ENCODE measurements at places on chromosomes 11 and 22.
A peak's percentile ranks its signal among the peaks of the same experiment; 100 is the strongest.

- DNase-seq, result no peak
Observed at GRCh38 chr11:32279672-32280071, 155.7 kb downstream of the WT1 start.

GRCh38 chr11:123308077-123308476 lies 113.0 kb upstream of the CLMP start:
- no peak for DNase-seq

DNA sequence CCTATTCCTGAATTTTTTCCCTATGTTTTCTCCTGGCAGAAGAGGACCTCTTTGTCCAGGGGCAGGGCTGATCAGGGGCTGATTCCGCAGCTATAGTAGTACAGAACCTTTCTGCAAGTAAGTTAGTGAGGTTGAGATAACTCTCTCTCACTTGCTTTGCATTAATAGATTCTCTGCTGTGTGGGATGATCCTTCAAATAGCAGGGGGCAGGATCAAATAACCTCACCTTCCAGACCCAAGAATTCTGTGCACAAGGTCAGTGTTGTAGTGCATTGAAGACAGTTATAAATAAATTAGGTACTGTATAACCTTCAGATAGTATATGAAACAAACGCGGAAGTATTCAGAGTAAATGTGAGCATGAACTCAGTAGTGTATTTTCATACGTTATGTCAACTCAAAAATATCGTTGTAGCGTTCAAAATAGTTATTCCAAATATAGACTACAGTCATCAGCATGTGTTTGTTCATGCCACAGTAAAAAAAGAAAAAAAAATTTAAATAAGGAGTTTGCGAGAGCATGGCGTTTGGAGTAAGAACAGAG lies 278 bp downstream of the MMP26 start:
- no peak for DNase-seq

DNA sequence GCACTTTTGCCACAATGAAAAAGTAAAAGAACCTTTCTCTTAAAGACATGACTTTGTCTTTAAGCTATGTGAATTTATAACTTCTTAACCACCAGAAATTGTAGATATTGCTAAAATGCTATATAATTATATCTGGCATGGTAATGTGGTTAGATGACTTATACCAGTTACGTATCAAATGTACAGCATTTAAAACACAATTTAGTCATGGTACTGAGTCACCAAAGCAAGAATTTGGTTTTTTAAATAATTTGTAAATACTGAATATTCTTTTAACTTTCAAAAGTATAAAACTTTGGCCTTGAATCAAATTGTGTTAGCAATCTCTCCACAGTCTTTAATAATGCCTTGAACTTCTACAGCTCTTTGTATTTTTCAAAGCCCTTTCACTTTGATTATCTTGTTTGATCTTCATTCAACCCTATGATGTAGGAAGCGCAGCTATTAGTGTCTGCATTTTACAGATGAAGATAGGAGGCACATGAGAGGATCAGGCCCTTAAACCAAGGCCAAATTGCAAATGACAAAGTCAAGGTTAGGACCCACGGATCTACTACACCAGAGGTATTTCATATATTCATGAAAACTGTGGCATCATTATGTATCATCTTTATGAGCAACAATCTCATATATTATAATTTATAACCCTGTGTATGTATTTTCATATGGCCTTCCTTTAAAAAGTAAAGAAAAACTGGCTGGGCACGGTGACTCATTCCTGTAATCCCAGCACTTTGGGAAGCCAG lies 4.4 kb upstream of the SYTL2 start:
- DNase-seq, result no peak

DNA sequence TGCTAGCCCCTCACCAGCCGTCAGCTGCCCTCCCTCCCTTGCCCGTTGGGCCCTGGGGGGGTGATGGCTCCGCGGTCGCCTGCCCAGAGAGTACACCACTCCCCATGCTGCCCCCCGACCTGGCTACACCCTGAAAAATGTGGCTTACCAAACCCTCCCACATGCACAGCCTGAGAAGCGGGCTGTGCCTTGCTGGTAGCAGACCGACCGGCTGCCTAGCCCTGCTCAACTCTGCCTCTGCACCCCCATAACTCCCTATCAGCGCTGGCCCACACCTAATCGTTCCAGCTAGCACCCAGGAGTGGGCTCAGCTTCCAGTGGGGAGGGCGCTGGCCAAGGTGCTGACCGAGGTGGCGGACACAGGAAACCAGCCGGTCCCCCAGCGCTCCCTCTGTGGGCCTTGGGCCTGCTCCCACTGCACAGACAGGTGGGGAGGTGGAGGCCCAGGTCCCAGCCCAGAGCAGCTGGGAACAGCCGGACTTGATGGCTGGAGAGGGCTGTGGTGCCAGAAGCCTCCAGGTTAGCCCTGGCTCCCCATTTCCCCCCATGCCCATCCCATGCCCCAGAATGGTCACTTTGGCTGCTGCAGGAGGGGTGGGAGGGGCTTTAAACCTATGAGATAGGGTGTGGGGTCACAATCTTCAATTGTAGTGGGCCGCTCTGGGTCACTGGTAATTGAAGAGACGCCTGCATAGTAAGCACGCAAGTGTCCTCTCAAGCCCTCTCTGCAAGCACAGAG lies 32.1 kb upstream of the PRODH start:
- DNase-seq, result peak; percentile 63

- DNase-seq, result no peak
Observed at GRCh38 chr11:61866231-61866957, 25.0 kb downstream of the FADS3 start.

GRCh38 chr11:21556926-21557325 lies 636.0 kb upstream of the ANO5 start:
- DNase-seq, result no peak

DNA sequence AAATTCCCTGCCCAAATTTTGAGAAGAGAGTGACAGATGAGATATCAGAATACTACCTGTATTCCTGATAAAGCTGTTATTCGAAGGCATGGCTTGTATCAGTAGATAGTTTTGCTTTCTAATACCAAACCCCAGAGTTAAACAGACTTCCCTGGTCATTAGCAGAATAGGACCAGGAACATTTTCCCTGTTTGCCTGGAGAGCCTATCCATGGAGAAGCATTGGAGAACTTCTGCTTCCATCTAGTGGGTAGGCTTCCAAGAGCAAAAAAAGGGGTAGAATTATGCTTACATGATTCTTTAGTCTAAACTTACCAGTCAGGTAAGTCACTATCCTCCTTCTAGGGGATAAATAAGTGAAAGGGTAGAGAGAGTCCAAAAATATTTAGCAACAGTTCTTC lies 14.2 kb downstream of the PDE3B start:
- no peak for DNase-seq

- DNase-seq, result peak; percentile 46
Observed at GRCh38 chr11:72752088-72752914, at the start of gene ARAP1. ARAP1 (minus strand) TSS chr11:72752408; CDS start chr11:72727128, 25,280 bp downstream.

- no peak for DNase-seq
Observed at GRCh38 chr22:36369922-36370791, 17.6 kb downstream of the MYH9 start.

DNA sequence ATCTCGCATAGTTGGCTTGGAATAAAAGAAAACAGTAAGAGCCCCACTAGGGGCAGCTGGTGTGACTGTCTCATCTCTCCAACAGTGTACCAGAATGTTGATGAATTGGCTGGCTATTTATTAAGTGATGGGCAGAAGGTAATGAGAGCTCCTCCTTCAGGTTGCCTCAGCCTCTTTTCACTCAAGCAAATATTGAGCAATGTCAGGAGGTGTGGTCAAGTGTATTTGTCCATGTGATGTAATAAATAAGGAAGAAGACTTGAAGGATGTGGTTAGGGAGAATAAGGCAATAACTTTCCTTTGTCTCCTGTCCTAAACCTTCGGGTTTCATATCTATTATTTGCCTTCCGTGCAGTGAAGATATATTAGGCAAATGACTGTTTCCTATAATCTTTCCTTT lies at the start of gene TCN1:
TCN1 (minus strand) TSS at position 91 of the 400 bp plus-strand sequence; CDS start at position 74, 17 bp downstream.
- no peak for DNase-seq

DNA sequence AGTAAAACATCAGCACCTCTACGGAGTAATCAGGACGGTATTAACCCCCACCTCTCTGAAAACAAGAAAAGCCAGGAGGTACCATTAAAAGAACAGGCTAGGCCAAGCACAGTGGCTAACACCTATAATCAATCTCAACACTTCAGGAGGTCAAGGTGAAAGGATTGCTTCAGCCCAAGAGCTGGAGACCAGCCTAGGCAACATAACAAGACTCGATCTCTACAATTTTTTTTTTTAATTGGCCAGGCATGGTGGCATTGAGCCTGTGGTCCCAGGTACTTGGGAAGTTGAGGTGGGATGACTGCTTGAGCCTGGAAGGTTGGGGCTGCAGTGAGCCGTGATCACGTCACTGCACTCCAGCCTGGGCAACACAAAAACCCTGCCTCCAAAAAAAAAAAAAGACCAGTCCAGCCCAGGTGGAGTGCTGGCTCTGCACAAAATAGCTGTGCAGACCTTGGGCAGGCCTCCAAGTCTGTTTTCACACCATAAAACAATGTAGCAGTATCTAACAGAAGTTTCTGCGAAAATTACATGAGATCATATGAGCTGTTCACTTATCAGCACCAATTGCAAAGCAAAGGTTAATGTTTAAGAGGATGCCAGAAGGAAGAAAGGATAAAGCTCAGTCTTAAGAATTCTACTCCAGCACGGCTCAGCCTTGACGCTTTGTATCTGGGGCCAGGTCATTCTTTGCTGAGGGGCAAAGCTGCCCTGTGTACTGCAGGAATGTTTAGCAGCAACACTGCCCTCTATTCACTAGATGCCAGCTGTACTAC lies 14.8 kb downstream of the CHKA start:
- no peak for DNase-seq

DNA sequence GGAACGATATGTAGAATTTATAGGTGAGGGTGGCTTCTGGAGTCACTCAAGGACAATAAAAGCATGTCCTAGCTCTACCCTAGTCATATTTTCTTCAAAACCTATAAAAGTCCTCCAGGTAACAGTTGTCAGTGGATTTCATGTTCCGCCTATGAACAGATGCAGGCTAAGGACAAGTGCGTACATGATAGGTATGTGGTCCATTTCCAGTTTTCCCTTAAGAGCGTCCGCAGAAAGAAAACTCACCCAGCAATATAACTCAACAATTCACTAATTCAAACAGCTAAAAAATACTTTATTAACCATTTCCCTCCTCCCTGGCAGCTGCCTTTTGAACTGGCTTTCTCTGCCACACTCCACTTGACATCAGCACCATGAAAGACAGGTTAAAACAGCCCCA lies 50.2 kb upstream of the CCDC34 start:
- DNase-seq, result no peak

DNA sequence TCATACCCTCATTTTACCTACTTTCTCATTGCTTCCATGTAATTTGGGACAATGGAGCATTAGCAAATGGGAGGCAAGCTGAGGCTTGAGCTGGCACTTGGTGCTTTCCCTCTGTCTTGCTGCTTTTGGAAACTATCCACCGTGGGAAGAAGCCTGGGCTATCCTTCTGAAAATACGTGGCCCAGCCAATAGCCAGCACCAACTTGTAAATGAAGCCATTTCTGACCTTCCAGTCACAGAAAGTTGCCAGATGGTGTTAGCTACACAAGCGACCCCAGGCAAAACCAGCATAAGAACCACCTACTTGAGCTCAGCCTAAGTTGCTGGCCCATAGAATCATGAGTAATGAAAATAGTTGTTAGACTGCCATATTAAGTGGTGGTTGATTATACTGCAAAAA lies 18.5 kb upstream of the SPON1 start:
- no peak for DNase-seq

DNA sequence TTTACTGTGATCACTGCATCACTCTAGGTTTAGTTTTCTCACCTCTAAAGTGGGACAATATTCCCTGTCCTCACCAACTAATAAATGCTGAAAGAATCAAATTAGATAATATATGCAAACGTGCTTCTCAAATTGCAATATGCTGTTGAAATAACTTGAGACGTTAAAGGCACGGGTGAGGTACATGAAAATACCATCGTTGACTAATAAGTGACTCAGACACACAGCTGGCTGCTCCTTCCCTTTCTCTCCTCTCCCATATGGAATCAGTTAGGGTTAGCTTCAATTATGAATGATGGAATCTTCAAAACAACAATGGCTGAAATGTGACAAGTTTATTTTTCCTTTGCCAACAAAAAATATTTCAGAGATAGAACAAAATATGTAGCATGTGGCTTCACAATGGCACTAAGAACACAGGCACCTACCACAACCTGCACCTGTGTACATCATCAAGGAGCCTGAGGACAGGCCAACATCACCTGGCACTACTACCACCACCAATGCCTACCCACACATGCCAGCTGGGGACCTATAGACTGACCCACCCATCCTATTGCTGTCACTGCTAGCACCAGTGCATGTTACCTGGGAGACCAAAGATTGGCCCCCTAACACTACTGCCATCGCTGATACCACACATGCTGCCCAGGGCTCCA lies 13.7 kb downstream of the GDPD4 start:
- no peak for DNase-seq

GRCh38 chr11:11076879-11077278 lies 219.0 kb upstream of the ZBED5 start:
- no peak for DNase-seq

- no peak for DNase-seq
Observed at GRCh38 chr11:34344768-34345539, 12.9 kb downstream of the ABTB2 start.

DNA sequence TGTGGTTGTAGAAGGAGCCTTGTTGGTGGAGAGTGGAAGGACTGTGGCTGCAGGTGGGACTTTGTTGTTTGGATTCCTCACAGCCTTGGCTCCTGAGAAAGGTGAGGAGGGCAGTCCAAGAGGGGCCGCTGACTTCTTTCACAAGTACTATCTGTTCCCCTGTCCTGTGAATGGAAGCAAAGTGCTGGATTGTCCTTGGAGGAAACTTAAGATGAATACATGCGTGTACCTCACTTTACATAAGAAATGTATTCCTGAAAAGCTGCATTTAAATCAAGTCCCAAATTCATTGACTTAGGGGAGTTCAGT lies 2.4 kb downstream of the FUT4 start:
- DNase-seq, result no peak

GRCh38 chr11:118618115-118618990 lies 10.9 kb downstream of the PHLDB1 start:
- peak; percentile 60 for DNase-seq

DNA sequence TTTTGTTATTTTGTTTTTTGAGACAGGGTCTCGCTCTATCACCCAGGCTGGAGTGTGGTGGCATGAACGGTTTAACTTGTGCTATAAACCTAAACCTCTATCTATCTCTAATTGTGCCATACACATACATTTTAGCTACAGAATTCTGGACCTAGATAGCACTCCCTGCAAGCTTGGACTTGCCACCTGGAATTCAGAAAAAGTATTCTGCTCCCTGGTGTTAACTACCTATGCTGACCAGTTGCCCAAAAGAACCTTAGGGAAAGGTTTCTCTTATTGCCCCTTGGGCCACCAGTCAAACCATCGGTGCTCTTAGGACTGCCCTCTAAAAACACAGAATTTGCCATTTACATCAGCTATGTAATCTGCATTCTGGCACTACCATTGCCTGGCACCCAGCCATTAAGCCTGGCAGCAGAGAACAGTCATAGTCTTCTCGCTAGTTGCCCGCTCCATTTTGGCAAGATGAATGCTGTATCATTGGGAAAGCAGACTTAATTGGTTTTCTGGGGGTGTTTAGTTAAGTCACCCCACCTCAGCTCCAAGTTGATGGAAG lies 55.3 kb downstream of the ETS1 start:
- DNase-seq, result no peak

- DNase-seq, result no peak
Observed at GRCh38 chr11:72607496-72607895, 66.7 kb downstream of the PDE2A start.
